NCI-H82 (cell line): ENCODE measurements at places on chromosomes 7 and 10.
A peak's percentile ranks its signal among the peaks of the same experiment; 100 is the strongest.

GRCh38 chr10:130807721-130808120, 503.8 kb downstream of the TCERG1L start:
- peak; percentile 32 for DNase-seq

DNA sequence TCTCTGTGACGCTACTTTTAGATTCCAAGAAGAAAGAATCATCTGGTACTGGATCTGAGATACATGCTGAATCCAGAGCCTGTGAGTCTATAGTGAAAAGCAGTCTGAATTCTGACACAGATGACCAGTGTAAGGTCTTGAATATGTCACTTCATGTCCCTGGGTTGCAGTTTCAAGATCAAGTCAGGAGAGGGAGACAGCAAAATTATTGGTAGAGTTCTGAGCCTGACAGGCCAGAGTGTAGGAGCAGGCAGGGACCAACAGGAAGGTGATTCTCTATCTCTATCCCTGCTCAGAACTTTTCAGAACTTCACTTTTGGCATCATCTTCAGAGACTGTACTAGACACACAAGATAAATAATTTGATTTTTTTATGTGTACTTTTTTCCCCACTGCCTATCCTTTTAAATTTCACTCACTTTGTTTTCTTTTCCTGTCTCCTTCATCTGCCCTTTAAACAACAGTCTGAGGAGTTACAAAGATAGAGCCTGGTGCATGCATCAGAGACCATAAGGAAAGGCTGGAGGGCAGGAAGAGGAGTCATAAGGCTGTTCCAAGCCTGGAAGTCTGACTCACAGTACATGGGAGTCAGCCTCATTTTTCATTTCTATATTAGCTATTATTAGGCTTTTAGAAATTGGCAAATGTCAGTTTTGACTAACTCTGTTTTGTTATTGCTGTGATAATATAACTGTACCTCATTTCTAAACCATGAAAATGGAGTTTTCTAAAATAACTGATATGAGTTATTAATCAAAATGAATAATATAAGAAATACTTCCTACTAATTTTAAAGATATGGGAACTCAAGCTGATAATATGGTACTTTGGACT, 120.2 kb upstream of the TMEM229A start:
- peak; percentile 72 for DNase-seq

DNA sequence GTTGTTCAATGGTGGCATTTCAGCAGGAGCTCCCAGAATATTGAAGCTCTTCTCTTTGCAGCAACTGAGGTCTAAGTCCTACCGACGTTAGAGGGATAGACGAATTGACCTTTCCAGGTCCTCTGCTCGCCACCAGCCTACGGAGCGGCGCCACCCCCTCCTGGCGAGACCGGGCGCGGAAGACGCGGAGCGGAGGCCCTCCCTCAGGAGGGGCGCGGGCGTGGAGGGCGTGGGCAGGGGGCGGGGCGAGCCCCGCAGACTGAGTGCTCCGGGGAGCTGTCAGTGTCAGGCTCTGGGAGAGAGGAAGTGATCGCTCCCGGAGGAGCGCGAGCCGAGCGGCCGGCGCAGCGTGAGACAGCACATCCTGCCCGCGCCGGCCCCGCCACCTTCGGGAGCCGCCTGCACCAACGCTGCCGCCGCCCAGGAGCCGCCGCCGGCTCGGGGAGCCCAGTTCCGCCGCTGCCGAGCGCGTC, at the start of gene DYNC1I1:
DYNC1I1 (plus strand) TSS at position 257 of the 473 bp plus-strand sequence. CDS start 32,176 bp downstream, outside the sequence.
- peak; percentile 81 for DNase-seq

DNA sequence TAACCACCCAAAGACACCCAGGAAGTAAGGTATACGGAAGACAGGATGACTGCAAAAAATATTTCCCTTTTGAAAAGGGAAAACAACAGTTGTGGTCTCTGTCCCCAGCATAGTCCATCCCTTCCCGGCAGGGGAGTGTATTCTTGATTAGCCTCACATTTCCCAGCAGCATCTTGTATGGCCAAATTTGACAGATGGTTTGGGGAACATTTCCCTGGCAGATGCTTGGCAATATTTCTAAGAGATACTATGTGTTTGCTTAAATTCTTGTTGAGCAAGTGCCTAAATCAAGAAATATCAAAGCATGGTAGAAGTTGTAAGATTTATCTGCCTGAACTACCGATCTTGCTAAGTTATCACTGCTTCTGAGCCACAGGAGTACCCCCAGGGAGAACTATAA, 56.9 kb upstream of the TPK1 start:
- DNase-seq, result no peak

DNA sequence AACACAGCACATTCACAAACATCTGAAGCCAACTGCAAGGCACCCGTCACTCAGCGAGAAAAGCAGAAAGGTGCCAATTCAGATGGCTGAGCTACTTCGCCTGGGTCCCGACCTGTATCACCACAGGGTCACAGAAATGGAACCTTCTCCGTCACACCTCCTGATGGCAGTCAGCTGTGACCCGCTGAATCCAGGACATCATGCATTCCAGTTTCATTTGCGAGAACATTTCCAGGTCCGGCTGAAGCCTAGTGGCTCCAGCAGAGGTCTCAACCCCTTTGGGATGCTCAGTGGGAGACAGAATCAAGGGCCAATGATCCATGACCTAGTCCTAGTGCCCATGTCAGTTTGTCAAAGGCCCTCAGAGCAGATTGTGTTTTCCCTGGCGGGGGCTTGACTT, 193.6 kb upstream of the KLF14 start:
- no peak for DNase-seq

DNA sequence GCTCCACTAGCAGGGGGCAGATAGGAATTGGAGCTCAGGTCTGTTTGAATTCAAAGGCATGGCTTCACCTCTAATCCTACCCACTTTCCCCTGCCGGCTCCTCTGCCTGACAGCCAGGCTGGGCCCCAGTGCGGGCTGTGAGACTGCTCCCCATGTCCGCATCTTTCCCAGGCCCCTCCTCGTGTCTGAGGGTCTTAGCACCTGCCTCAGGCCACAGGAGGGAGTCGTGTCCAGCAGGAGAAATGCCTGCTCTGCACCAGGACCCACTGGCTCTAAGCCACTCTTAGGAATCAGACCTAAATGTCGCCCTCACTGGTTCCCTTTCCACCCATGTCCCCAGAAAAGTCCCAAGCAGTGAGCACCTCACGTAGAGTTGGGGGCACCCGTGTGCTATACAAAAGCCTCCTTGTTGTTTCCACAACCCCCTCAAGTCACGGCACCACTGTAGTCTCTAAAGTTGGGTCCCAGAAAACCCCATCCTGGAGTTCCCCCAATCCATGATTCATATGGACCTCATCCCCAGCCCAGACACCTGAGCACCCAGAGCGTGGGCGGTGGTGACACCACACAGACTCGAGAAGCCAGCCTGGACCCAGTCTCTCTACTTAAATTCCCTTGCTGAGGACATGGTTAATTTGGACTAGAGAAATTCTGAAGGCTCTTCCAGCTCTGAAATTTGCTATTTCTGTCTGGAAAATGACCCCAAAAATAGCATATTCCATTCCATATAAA, 466.4 kb upstream of the ZMIZ1 start:
- no peak for DNase-seq

GRCh38 chr10:62268027-62268398, 631 bp downstream of the RTKN2 start:
- DNase-seq, result peak; percentile 58

- DNase-seq, result peak; percentile 70
Observed at GRCh38 chr10:100996678-100997359, 2.8 kb upstream of the LZTS2 start.

DNA sequence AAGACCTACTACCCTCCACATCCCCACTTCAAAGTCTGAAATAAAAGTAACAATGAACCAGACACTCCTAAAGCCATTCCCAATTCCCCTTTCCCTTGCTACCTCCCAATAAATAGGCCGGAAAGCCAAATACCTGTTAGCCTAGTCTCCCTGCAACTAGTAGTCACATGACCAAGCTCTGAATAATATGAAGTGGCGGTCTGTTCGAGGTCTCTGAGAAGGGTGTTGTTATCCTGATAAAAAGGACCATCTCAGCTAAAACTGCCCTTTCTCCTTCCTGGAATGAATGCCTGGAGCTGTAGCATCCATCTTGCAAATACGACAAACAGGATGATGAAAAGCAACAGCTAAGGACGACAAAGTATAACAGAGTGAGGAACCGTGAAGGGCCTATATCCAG, 6.0 kb downstream of the KIF5B start:
- no peak for DNase-seq

DNA sequence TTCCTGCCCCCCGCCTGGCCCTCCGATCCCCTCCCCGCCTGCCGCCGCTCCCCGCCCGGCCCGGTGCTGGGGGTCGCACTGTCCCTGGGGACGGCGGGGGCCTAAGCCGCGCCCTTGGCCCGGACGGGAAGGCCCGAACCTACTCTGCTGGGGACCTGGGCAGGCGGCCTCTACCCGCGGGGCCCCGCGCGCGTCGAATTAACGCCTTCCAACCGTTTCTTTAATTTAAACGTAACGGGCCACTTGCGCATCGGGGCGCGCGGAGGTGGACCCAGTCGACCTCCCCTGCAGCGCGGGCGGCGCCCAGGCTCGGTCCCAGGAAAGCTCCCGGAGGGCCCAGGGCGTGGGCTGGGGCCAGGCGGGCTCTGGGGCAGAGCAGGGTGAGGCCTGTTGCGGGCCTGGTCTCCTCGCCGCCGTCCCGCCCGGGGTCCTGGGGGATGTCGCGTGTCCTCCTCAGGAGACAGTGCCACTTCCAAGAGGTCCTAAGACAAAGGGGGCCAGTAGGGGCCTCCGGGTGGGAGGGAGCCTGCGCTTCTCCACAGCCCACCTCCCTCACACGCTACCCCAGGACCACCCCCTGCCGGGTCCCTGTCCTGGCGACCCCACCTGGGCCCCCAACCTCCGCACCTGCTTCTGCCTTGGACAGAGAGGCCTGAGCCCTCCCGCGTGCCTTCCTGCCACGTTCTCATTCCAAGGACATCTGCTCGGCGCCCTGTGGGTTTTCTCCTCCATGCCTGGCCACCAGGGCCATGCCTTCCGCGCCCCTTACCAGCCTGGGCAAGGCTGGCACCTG, 658 bp upstream of the PTPRN2 start:
- DNase-seq, result no peak

- DNase-seq, result no peak
Observed at GRCh38 chr7:37483627-37484026, 35.0 kb upstream of the ELMO1 start.

DNA sequence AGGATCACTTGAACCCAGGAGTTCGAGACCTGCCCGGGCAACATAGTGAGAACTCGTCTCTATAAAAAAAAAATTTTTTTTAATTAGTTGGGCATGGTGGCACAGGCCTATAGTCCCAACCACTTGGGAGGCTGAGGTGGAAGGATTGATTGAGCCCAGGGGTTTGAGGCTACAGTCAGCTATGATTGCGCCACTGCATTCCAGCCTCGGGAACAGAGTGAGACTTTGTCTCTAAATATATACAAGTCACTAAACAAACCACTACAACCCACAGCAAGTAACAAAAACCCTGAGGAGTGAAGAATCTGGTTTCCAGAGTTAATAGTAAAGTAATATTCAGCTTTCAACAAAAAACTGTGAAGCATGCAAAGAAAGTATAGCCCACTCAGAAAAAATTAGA, 32.7 kb upstream of the HHEX start:
- no peak for DNase-seq

DNA sequence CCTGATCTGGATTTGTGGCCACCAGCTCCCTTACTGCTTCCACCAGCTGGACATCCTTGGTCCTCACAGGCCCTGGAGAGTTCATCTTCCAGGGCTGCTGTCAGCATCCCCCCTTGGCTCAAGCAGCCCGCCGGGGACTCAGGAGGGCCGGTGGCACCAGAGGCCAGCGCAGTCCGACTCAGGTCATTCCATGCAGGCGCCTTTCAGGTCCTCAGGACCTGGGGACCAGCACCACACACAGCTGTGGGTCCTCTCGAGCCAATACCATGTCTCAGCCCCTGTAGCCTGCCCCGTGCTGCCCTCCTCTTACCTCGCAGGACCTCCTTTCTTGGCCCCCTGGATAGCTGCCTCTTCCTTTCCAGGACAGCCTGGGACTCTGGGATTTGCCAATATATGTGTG, 145.5 kb downstream of the BMS1 start:
- no peak for DNase-seq

- no peak for DNase-seq
Observed at GRCh38 chr7:158289761-158290523, 297.7 kb downstream of the PTPRN2 start.

GRCh38 chr7:137485818-137486217, 142.3 kb upstream of the PTN start:
- no peak for DNase-seq

GRCh38 chr10:35335133-35336083, 901 bp upstream of the CCNY start:
- DNase-seq, result peak; percentile 46

DNA sequence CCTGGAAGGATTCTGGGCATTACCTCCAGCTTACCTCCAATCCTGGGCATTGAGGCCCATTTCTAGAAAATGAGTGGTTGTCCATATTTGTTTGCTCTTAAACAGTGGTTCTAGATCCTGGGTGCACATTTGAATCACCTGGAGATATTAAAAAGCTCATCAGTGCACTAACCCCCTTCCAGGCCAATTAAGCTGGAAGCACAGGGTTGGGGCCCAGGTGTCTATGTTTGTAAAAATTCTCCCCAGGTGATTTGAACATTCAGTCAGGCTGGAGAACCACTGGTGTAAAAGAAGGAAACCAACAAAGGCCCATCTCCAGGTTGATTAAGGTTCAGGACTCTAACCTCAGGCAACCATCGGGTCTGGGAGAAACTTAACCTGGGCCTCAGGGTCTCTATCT, 102.6 kb upstream of the NANOS1 start:
- no peak for DNase-seq

GRCh38 chr7:102260856-102261255, 25.8 kb upstream of the SH2B2 start:
- DNase-seq, result peak; percentile 18

GRCh38 chr7:32070406-32071360, at the start of gene PDE1C:
TSS of gene PDE1C (minus strand) at chr7:32070407.
- DNase-seq, result no peak

DNA sequence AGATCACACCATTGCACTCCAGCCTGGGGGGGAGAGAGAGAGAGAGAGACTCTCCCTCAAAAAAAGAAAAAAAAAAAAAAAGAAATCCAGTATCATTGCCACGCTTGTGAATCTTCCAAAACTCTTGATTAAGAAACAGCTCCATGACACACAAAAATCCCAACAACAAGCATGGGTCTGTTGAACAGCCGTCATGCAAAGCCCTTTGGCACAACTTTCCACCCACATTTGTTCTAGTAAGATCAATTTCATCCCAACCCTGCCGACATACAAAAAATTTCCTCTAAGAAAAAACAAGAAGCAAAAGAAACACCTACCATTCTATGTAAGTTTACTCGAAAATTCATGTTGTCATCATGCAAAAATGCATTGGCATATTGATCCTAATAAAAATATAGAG, 62.8 kb downstream of the ARMH3 start:
- peak; percentile 45 for DNase-seq

DNA sequence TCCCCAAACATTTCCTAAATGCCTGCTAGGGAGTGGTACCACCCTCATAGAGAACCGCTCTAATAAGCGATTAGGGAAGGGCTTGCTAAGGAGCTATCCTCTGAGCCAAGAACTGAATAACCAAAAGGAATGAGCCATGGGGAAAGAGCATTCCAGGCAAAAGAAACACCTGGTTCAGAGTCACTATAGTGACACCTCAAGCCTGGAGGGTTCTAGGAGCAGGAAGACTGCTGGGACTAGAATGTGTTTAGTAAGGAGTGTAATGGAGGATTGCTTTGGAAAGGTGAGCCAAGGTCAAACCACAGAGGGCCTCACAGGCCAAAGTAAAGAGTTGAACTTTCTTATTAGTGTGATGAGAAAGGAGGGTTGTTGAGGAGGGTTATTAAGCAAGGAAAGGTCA, 38.7 kb upstream of the NRBF2 start:
- DNase-seq, result no peak

- DNase-seq, result no peak
Observed at GRCh38 chr10:49373361-49373760, 22.5 kb downstream of the DRGX start.

- DNase-seq, result peak; percentile 79
Observed at GRCh38 chr10:123582084-123582989, 83.8 kb upstream of the GPR26 start.
